COR-L47 (cell line): ENCODE measurements at places on chromosomes 3 and 15.

DNA sequence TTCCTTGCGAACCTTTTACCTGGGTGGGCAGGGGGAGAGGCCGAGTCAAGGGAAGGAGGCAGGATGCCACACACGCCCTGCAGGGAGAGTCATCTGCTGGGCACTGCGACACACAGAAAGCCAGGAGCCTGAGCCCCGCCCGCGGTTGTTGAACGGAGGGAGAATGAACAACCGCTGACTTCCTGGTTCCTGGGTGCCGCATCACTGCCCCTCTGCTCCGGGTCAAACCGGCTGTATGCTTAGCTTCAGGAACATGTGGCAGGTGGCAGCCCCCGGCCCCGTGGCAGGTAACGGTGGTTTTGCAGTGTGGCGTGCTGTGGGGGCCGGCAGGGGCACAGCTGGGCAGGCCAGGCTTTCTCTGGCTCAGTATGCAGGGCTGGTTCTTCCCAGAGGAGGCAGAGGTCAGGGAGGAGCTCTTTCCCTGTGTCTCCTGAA is 33.4 kb downstream of the APBA2 start:
- DNase-seq, result no peak

DNA sequence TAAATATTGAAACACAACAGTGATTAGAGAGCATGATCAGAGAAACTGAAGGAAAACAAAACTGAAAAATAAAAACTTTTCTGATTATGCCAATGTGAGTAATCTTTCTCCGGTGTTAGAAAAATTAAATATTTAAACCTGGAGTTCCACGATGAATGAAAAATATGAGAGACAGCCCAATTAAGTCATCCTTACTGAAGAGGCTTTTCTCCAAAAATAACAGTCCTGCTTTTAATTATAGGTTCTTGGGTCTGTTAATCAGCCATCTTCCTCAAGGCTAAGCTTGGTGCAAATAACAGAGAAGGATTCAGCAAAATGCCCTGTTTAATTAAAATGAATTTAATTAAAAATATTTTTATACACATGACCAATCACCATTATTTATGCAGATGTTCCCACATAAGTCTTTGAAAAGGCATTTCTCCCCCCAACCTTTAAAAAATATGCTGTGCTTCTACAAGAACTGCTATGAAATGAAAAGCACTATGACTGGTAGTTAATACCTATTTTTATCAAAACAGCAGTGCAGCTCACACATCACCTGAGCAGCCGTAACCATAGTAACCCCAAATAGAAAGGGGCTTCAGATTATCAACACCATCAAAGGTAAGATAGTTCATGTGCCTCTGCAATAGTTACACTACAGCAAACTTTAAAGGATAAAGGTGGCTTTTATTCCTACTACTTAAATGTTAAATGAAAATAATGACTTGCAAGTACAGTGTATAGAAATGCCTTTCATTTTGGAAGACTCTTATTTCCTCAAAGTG is 175.7 kb downstream of the SLC9A9 start:
- DNase-seq, result no peak

- DNase-seq, result no peak
Measured at GRCh38 chr15:67564021-67564967, 21.8 kb downstream of the MAP2K5 start.

DNA sequence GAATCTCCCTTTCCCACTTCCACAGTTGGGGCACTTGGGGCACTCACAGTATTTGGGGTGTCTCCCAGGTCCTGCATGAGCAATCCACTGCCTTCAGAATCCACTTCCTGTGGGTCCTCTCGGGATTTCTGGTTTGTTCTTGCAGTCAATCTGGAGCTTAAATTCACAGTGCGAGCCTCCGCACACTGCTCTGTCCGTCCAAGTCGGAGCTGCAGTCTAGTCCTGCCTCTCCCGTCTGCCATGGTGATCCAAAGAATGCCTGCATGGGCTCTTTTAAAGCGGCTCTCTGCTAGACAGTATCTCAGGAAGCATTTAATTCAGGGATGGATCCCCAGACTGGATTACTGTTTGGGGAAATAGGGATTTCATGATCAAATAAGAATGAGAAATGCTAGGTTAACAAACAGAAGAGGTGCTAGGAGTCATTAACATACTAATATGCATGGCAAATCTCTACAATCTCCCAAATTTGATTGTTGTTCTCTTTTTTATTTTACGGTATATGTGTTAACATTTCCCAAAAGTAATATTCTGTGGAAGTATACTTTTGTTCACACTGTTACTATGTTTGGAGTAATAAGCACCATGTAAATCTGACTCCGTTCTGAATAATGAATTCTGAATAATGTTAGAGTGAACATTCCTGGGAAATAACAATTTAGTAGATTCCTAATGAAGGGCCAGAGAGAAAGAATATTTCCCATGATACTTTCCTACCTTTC is 142.5 kb downstream of the HCN4 start:
- DNase-seq, result no peak

GRCh38 chr3:59424268-59425010 is 374.6 kb upstream of the CFAP20DC start:
- DNase-seq, result no peak

DNA sequence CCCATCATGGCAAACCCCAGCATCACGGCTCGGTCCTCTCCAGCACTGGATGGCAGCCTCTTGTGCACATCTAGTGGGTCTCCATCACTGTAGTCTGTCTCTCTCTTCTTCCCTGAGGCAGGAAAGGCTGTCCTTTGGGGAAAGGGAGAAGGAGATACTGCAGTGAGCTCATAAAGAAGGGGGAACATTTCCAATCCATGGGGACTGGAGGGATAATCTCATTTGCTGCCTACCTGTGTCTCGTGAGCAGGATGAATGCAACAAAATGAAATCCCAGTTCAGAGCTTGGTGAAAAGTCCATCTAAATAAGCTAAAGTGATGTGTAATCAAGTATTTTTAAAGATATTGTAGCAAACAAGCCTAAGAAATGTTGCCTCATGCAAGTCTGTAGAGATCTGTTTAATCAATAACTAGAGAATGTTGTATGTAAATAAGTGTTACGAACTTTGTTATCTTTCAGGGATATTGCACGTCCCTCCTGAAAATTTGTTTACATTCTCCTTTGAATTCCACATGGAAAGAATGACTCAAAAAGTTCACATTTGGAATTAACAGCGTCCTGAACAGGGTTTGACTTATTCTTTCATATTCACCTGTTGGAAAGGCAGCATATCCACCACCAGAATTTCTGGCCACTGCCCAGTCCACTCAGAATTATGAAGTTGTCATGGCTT is at the start of gene KCNMB3:
TSS of gene KCNMB3 (minus strand) at position 312 of the 674 bp plus-strand sequence. CDS start at position 188, 124 bp downstream.
- no peak for DNase-seq

DNA sequence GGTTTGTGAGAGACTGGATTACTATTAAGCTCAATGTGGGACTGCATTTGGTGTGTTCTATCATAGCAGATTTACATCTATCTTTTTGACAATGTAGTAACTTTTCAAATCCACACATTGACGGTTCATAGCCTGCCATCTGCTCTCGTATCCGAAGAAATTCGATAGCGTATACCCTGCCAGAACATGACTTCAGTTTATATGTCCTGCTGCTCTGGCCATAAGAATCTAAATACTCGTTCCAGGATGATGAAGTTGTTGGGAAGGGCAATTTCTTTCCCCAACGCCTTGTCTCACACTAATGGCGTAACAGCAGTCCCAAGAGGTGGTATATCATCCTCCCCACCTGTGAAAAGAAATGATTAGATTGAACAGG is 180.0 kb downstream of the LSAMP start:
- DNase-seq, result no peak

- no peak for DNase-seq
Measured at GRCh38 chr15:65079580-65079979, 3.0 kb downstream of the KBTBD13 start.

GRCh38 chr3:61683549-61684236 is 122.3 kb downstream of the PTPRG start:
- DNase-seq, result no peak

DNA sequence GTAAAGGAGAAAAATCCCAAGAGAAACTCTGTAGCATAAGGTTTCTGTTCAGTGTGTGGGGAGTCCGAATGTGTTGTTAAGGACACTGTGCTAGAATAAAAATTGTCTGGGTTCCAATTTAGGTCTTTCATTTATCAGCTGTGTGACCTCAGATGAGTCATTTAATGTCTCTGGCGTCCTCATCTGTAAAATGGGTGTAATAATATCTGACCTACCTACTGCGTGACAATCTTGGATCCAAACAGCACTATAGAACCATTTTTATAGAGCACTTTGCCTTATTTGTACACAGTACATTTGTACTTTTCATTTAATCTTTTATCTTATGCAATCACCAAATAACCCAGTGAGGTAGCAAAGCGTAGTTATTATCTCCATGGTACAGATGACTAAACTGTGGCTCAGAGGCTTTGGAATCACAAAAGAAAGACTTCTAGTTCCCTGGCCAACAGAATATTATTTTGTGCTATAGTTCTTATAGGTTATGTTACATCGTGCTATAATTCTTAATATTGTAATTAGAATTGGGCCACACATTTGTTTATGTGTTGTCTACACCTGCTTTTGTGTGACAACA is 46.6 kb upstream of the TNIK start:
- no peak for DNase-seq

- no peak for DNase-seq
Measured at GRCh38 chr3:37514055-37514665, 339.8 kb upstream of the LRRFIP2 start.

- no peak for DNase-seq
Measured at GRCh38 chr3:161139686-161140085, 34.5 kb upstream of the B3GALNT1 start.

DNA sequence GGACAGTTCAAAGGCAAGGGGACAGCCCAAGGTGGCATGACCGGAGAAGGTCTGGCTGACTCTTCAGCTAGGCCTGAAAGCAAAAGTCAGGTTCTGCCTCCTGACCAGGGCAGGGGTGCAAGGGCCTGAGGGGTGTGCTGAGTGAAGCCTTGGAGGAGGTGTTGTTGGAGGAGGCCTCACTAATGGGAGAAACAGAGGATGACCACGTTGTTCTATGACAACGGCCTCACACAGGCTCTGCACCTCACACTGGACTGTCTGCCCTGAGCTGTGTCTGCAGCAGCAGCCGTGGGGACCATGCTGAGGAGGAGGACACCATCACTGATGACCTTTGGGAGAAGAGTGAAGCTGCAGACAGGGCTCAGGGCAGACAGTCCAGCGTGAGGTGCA is 116.9 kb upstream of the ABHD17C start:
- no peak for DNase-seq

- DNase-seq, result no peak
Measured at GRCh38 chr15:89167267-89168176, 53.9 kb downstream of the RLBP1 start.

- DNase-seq, result no peak
Measured at GRCh38 chr3:116716490-116716889, 6.9 kb downstream of the TUSC7 start.

DNA sequence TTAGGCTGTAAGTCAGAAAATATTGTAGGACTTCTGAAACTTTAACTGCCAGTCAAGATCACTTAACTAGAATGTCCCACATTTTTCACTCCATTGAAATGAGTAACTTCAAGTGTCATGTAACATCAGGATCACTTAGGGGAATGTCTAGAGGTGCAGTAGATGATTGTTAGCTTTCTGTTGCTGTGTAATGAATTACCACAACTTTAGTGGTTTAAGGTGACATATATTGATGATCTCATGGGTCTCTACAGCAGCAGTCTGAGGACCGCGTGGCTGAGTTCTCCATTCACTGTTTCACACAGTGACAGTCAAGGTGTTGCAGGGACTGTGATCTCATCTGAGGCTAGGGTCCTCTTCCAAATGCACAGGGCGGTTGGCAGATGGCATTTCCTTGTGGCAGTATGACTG is 82.7 kb downstream of the SLC25A26 start:
- DNase-seq, result no peak

DNA sequence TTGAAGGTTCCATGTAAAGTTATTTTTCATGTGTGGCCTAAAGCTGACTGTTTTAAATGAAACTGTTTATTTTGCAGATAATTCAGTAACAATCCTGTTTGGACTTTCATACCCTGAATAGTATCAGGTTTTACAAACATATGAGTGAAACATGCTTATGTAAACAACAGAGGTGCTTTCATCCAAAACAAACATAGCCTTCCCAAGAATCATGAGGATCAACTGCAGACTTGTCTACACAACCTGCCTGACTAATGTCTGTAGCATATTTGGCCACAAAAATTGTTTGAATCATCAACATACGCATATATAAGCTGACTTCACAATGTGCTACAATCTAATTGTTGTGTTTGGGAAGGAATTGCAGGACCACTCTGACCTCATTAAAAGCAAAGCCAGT is 190.4 kb downstream of the DIPK2A start:
- peak; percentile 69 for DNase-seq

DNA sequence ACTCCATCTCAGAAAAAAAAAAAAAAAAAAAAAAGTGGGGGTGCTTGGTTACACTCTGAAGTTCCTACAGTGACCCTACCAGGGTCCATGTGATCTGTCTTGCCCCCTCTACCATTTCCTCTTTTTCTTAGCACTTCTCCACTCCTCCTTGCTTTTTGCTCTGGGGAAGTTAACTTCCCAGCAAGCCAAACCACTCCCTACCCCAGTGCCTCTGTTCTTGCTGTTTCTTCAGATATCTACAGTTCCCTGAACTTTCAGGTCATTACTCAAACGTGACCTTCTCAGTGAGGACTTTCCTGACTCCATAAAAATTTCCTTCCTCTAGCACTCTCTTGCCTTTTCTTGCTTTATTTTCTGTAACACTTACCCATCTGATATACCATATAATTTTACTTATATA is 61.1 kb upstream of the GCNT3 start:
- DNase-seq, result no peak

DNA sequence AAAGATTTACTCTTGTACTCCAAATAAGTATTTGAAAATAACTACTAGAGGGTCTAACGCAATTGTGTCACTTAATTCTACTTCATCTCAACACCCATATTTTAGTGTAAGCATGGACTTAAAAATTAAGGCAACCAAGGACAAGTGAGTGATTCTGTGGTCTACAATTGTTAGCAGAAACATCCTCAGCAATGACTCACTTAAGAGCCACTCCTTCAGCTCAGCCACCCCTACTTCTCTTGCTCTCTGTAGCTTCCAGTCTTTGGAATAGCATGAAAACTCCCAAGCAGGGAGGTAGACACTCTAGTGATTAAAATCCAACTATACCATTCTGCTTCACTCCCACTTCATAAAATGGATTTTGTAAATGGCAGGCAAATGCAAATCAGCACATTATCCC is 116.0 kb upstream of the LRRN1 start:
- DNase-seq, result no peak

GRCh38 chr3:81974751-81975150 is 213.3 kb upstream of the GBE1 start:
- DNase-seq, result no peak

- no peak for DNase-seq
Measured at GRCh38 chr3:187504435-187504834, 136.2 kb downstream of the RTP4 start.

GRCh38 chr3:37999836-38000235 is 9.2 kb downstream of the VILL start:
- DNase-seq, result no peak

DNA sequence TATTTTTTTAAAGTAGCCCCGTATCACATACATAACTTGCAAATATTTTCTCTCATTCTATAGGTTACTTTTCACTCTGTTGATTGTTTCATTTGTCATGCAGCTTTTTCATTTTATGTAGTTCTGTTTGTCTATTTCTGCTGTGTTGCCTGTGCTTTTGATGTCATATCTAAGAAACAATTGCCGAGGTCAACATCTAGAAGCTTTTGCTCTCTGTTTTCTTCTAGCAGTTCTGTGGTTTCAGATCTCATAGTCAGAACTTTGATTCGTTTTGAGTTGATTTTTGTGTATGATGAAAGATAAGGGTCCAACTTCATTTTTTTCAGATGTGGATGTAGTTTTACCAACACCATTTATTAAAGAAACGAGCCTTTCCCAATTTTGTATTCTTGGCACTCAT is 79.5 kb downstream of the CD200 start:
- DNase-seq, result no peak
